ENCODE measurements at places on chromosomes 3 and 15.

- H3K27ac ChIP-seq, result no peak within 1 kb of the TSS
- no peaks in the 10 kb centered on the region for H3K4me1 ChIP-seq
- no peak within 1 kb of the TSS for H3K4me3 ChIP-seq
- H3K36me3 ChIP-seq, result no peaks in the 10 kb centered on the region
- DNase-seq, result no peak
These were observed at the start of gene ABI3BP for GRCh38 chr3:100993309-100993708. ABI3BP (minus strand) TSS chr3:100993421; CDS start chr3:100993384, 37 bp downstream.

DNA sequence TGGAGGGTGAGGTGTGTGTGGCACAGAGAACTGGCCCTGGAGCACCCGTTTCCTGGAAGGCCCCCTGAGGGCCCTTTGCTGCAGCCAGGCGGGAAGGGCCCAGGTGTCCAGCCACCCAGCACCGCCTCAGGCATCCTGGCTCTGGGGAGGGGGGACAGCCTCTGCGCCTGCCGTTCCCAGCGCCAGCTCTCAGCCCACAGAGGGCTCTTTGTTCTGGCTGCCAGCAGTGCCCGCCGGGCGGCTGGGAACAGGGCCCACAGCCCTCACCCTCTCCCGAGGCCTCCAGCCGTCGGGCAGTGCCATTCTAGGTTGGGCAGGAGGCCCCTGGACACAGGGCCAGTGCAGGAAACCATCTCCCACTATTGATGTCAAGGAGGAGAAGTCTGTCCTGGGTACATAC lies 8.3 kb downstream of the SLC38A3 start:
- no peak overlapping the region for H3K27ac ChIP-seq
- H3K27me3 ChIP-seq, result no peaks in the 10 kb centered on the region
- H3K36me3 ChIP-seq, result no peaks in the 10 kb centered on the region
- H3K4me1 ChIP-seq, result no peaks in the 10 kb centered on the region
- H3K4me3 ChIP-seq, result no peak overlapping the region

DNA sequence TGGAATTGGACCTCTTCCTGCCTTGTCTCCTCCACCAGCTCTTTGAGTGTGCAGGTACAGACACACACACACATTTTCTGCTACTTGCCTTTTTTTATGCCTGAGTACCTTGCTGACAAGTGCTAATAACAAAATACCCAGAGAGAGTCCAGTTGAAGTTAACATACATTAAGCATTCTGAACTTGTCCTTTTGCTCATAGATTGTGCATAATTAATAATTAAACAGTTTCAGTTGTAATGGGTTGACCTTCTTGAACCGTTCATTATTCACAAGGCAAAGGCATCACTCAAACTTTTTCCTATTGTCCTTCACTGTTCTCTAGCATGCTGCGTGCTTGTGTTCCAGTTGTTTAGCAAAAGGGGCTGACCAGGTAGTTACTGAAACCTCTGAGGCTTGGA lies 59.6 kb upstream of the SKOR1 start:
- peaks cover 11% of the 10 kb centered on the region for H3K4me1 ChIP-seq
- DNase-seq, result no peak
- H3K4me3 ChIP-seq, result no peak overlapping the region
- no peaks in the 10 kb centered on the region for H3K27me3 ChIP-seq
- no peak overlapping the region for H3K27ac ChIP-seq

DNA sequence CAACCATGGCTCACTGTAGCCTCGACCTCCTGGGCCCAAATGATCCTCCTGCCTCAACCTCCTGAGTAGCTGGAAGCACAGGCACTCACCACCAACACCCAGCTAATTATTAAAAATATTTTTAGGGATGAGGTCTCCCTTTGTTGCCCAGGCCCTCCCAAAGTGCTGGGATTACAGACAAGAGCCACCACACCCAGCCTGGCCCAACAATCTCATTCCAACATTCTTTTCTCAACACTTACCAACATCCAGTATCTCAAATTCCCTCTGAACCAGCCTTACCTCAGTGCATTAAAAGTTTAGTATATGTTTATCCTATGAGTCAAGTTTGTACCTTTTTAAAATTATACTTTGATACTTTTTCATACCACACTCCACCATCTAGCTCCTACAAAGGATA lies 25.0 kb downstream of the ANXA2 start:
- DNase-seq, result no peak
- no peak overlapping the region for H3K27ac ChIP-seq
- peaks cover 52% of the 10 kb centered on the region for H3K36me3 ChIP-seq
- peaks cover 8% of the 10 kb centered on the region for H3K4me1 ChIP-seq

GRCh38 chr3:100966807-100967206 lies 26.4 kb downstream of the ABI3BP start:
- H3K27ac ChIP-seq, result no peak overlapping the region
- H3K4me1 ChIP-seq, result no peaks in the 10 kb centered on the region
- H3K4me3 ChIP-seq, result no peak overlapping the region
- no peaks in the 10 kb centered on the region for H3K27me3 ChIP-seq
- DNase-seq, result no peak

DNA sequence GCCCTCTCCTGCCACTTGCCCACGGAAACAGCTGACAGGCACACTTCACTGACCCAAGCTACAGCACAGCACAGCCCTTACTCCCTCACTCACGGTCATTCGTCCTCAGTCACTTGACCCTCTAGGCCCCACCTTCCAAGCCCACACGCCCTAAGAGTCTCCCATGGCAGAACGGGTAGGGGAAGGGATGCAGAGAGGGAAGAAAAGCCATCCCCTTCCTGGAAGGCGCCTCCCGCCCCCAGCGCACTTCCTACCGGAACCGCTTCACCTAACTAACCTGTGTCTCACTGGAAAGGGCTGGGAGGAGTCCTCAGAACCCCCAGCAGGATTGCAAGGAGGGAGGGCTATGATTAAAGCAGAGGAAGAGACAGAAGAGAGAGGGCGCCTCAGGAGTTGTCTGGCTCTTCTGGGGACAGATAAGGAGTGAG lies 22.9 kb downstream of the EPHB3 start:
- H3K27me3 ChIP-seq, result peaks cover 25% of the 10 kb centered on the region
- peaks cover 13% of the 10 kb centered on the region for H3K4me1 ChIP-seq
- H3K36me3 ChIP-seq, result no peaks in the 10 kb centered on the region
- H3K4me3 ChIP-seq, result no peak overlapping the region

- no peaks in the 10 kb centered on the region for H3K4me1 ChIP-seq
- no peaks in the 10 kb centered on the region for H3K36me3 ChIP-seq
- no peak overlapping the region for H3K4me3 ChIP-seq
- DNase-seq, result no peak
- H3K27me3 ChIP-seq, result no peaks in the 10 kb centered on the region
- H3K27ac ChIP-seq, result no peak overlapping the region
These were observed 68.0 kb upstream of the CMTM7 start for GRCh38 chr3:32323604-32324003.

DNA sequence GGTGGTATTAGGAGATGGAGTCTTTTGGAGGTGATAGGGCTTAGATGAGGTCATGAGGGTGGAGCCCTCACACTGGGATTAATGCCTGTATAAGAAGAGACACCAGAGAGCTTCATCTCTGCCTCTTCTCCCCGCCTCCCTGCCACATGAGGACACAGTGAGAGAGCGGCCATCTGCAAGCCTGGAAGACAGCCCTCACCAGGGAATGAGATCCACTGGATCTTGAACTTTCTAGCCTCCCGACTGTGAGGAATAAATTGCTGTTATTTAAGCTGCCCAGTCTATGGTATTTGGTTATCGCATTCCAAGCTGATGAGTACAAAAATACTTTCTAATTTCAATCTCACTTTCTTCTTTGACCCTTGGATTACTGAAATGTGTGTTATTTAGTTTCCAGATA lies 121.4 kb downstream of the OCA2 start:
- H3K27ac ChIP-seq, result no peak overlapping the region
- H3K36me3 ChIP-seq, result no peaks in the 10 kb centered on the region
- no peaks in the 10 kb centered on the region for H3K4me1 ChIP-seq
- H3K4me3 ChIP-seq, result no peak overlapping the region
- H3K27me3 ChIP-seq, result no peaks in the 10 kb centered on the region
- no peak for DNase-seq

GRCh38 chr15:58313304-58313703 lies 118.5 kb upstream of the LIPC start:
- no peak for DNase-seq
- H3K27ac ChIP-seq, result no peak overlapping the region
- peaks cover 21% of the 10 kb centered on the region for H3K4me1 ChIP-seq
- no peak overlapping the region for H3K4me3 ChIP-seq

- H3K27me3 ChIP-seq, result no peaks in the 10 kb centered on the region
- H3K27ac ChIP-seq, result no peak overlapping the region
- no peaks in the 10 kb centered on the region for H3K4me1 ChIP-seq
- no peak overlapping the region for H3K4me3 ChIP-seq
- no peak for DNase-seq
These were observed 183.1 kb downstream of the CHST2 start for GRCh38 chr3:143302638-143303171.

GRCh38 chr3:24591661-24592555 lies 97.3 kb upstream of the THRB start:
- H3K36me3 ChIP-seq, result no peaks in the 10 kb centered on the region
- no peaks in the 10 kb centered on the region for H3K27me3 ChIP-seq
- DNase-seq, result no peak

GRCh38 chr15:49085696-49086459 lies 39.6 kb upstream of the SECISBP2L start:
- no peaks in the 10 kb centered on the region for H3K4me1 ChIP-seq
- no peak overlapping the region for H3K4me3 ChIP-seq
- H3K27me3 ChIP-seq, result no peaks in the 10 kb centered on the region
- H3K36me3 ChIP-seq, result no peaks in the 10 kb centered on the region

DNA sequence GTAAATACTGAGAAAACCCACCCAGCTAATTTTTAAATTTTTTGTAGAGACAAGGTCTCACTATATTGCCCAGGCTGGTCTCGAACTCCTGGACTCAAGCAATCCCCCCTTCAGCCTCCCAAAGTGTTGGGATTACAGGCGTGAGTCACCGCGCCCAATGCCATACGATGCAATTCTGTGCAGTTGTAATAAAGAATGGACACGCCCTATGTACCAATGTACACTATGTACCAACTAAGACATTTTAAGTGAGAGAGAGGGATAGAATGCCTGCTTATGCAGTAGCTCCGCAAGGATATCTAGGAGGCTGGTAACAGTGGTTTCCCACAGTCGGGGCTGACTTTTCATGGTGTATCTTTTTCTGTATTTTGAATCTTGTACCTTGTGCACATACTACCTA lies 14.6 kb downstream of the ZNF710 start:
- no peak overlapping the region for H3K4me3 ChIP-seq
- no peak overlapping the region for H3K27ac ChIP-seq
- no peak for DNase-seq
- no peaks in the 10 kb centered on the region for H3K36me3 ChIP-seq
- H3K27me3 ChIP-seq, result no peaks in the 10 kb centered on the region

- peaks cover 4% of the 10 kb centered on the region for H3K4me1 ChIP-seq
- no peaks in the 10 kb centered on the region for H3K36me3 ChIP-seq
- no peak for DNase-seq
- no peak overlapping the region for H3K27ac ChIP-seq
- H3K27me3 ChIP-seq, result no peaks in the 10 kb centered on the region
These were observed 16.3 kb downstream of the CCDC13 start for GRCh38 chr3:42756681-42757213.

DNA sequence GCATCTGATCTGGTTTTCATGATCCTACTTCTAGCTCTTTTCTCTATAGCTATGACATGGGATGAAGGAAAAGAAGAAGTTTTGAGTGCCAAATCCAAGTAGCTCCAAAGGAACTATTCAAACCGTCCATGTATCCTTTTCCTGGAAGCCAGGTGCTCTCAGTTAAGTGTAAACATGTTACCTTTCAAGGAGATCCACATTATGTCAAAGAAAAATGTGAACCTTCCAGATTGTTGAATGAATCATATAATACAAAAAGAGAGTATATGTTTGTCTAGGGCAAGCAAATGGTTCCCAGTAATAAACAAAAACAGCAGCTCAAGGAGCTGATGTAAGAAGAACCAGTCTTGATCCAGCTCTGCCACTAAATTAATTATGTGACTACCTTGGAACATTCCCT lies 534.9 kb downstream of the MAGI1 start:
- H3K27me3 ChIP-seq, result no peaks in the 10 kb centered on the region
- H3K36me3 ChIP-seq, result no peaks in the 10 kb centered on the region
- no peak for DNase-seq
- H3K4me1 ChIP-seq, result no peaks in the 10 kb centered on the region
- H3K4me3 ChIP-seq, result no peak overlapping the region

- DNase-seq, result no peak
- H3K4me1 ChIP-seq, result no peaks in the 10 kb centered on the region
- no peak overlapping the region for H3K27ac ChIP-seq
- H3K27me3 ChIP-seq, result no peaks in the 10 kb centered on the region
These were observed 181.4 kb downstream of the SMAD6 start for GRCh38 chr15:66883284-66883911.

DNA sequence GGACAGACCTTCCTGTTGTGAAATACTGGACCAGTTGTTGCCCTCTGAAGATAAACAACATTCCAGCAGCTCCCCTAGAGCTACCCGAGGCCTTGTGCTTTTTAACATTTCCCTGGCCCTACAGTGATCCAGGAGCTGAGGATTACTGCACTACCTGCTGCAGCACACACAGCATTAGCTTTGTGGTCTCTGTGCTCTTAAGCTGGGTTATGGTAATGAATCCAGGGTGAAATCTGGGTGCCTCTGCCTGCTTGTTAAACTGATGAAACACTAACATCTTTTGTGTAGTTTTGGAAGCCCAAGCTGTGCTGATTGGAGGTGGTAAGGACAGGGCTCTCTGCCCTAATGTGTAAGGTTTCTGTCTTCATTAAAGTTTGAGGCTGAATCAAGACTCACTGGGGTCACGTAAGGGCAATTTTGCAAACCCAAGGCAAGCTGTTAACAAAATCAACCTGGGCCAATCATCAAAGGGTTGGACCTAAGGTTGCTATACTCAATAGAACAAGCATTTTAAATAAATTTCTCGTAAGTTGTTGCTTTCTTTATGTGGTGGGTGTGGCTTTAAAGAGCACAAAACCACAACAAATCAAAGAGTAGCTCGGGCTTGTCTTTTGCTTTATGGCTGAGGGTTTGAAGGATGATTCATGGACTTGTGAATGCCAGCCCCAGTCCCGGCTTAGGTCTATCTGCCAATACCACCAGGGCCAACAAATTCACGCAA lies 183.9 kb downstream of the TPRG1 start:
- peak overlapping the region; percentile 8 for H3K4me3 ChIP-seq
- H3K27ac ChIP-seq, result peak overlapping the region; percentile 48
- no peaks in the 10 kb centered on the region for H3K36me3 ChIP-seq
- no peaks in the 10 kb centered on the region for H3K27me3 ChIP-seq

DNA sequence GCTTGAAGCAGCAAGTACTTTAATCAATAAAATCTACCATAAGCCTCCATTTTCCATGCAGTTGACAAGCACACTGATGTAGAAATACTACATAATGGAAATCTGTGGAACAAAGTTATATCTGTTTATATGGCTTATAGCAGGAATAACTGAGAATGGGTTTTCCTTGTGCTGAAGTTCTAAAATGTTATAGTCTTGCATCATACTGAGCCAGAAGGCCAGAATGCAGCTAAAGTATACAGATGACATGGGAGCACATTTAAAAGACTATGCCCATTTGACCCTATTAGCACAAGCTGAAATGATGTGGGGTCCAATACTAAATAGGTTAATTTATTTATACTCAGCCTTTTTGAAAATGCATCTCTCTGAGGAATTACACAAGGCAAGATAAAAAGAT lies 25.1 kb downstream of the SLC24A5 start:
- no peak for DNase-seq
- H3K27ac ChIP-seq, result no peak overlapping the region
- H3K27me3 ChIP-seq, result no peaks in the 10 kb centered on the region

Measured in CD4-positive, alpha-beta T cell (primary cell).